ENCODE measurements at places on chromosomes 6 and 20. TPM values are rescaled to one million over a fixed set of nuclear protein-coding genes. Genes with fewer than 3 reads are reported as not detected.

DNA sequence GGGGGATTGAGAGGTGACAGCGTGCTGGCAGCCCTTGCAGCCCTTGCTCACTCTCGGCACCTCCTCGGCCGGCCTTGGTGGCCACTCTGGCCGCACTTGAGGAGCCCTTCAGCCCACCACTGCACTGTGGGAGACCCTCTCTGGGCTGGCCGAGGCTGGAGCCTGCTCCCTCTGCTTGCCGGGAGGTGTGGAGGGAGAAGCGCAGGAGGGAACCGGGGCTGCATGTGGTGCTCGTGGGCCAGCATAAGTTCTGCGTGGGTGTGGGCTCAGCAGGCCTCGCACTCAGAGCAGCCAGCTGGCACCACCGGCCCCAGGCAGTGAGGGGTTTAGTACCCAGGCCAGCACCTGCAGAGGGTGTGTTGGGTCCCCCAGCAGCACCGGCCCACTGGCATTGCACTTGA is 912.2 kb upstream of the ADGRB3 start:
- DNase-seq: no peak

- no peak for DNase-seq
These were observed 6.2 kb downstream of the SEL1L2 start for GRCh38 chr20:13984211-13984610.

- DNase-seq: no peak
These were observed 74.7 kb downstream of the HTR1E start for GRCh38 chr6:87012035-87012434.

DNA sequence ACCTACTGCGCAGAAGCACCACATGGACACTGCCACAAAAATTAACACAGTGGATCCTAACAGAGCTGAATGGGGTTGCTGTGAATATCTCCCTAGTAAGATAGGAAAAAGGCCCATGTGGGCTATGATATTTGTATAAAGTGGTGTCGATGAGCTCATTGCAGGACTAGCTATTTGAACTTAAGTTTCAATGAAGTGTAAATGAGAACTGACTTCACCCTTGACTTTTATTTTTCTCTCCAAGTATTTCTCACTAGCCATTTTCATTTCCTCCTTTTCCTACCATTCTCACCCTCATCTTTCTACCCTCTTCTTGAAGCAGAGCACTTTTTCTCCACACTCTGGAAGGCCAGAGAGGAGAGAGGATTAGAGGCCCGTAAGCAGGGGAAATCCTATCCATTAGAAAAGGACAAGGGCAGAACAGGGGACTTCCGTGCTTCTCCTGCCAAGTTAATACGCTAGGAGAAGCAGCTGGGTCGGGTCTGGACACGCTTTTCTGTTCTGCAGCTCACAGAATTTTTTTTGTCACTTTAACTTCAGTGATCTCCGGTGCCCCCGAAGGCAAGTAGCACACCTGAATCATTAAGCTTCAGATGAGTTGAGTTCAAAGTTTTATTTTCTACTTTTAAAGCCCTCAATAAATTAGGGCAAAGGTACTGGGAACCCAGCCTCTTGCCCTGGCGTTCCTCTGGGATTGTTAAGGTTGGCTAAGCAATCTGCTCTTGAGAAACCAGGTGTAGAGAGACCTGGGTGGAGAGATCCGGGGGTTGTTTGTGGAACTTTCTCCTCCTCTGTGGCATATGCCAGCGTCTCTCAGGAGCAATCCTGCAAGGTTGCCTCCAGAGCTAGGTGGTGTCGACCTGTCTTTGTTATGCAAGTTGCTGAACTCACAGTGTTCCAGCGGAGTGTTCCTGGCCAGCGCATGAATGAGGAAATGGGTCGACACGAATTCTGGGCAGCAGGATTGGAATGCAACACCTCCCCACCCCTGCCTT is 56.2 kb upstream of the ARID1B start:
- DNase-seq: no peak

Gene RAET1L
- not detected for total RNA-seq

GRCh38 chr6:7912024-7912423 is 1.4 kb upstream of the TXNDC5 start:
- DNase-seq: no peak

GRCh38 chr20:49893242-49894072 is 21.9 kb downstream of the SPATA2 start:
- DNase-seq: peak; percentile 70

All from RPMI7951 (cell line).